ENCODE measurements at places on chromosomes 1 and 21.

DNA sequence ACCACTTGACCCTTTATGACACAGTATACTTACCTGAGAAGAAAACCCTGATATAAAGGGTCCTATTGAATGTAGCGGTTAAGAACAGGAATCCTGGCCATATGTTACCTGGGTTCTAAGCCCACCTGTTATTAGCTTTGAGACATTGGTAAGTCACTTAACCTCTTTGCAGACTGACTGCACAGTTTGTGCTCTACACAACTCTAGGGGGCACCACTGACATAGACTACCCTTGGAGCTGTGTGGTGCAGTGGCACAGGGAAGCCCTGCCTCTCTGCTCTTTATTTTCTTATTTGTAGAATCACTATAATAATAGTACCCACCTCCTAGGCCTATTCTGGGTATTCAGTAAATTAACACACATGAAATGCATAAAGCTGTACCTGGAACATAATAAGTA, 165.6 kb downstream of the C1orf94 start:
- DNase-seq = no peak

DNA sequence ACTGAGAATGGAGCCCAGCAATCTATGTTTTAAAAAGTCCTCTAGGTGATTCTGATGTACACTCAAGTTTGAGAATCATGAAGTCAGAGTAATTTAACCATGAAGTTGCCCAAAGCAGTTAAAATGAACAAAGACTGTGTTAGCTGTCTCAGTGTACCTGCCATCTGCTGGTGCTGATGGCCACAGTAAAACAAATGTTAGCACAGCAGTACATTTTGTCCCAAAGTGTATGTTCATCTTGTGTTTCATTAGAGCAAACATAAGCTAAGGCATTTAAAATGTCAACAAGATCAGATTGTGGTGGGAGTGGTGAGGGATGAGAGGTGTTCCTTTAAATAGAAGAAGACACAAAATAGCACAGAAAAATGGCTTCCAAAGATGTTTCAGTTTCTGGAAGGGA, 31.1 kb downstream of the FYB2 start:
- no peak for DNase-seq

GRCh38 chr1:55402671-55403464, 187.7 kb upstream of the USP24 start:
- DNase-seq = no peak

DNA sequence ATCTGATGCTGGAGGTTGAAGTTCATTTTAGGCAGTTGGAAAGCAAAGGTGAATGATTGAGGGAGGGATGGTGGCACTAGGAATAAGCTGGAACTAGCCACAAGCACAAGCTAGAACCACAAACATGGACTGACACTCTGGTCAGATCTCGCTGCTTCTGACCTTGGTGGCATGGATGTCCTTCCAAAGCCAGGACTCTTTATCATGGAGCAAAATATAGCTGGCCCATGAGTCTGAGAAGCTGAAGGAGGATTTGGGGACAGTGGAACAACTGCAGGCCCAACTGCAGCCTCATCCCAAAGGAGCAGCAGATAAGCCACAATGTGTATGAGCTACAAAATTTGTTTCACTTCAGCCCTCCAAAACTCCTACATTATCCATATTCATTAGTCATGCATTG, 35.5 kb downstream of the SRSF11 start:
- no peak for DNase-seq

DNA sequence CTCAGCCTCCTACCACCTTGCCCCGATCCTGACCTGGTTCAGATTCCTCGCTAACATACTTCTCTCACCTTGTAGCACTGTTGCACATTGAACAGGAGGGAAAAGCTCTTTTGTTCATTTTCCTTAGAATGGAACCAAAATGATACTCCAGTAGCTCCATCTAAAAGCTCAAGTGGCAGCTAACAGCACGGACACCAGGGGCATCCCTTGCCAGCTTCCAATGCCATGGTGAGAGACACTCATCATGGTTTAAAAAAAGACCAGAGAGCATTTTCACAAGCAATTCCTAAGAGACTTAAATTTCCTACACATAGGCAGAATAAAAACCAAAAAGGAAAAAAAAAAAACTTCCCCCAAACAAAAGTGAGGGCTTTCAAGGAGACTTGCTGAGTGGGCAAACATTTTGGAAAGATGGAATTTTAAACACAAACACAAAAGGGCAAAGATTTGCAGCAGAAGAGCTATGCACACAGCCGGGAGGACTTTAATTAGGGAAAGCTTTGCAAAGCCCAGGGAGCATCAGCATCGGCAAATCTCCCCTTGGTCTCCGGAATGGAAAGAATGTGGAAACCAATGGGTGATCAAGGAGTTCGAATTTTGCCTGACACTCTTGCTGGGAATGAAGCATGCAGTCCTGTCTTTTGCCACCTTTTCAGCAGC, 84.3 kb downstream of the CAPZB start:
- no peak for DNase-seq

DNA sequence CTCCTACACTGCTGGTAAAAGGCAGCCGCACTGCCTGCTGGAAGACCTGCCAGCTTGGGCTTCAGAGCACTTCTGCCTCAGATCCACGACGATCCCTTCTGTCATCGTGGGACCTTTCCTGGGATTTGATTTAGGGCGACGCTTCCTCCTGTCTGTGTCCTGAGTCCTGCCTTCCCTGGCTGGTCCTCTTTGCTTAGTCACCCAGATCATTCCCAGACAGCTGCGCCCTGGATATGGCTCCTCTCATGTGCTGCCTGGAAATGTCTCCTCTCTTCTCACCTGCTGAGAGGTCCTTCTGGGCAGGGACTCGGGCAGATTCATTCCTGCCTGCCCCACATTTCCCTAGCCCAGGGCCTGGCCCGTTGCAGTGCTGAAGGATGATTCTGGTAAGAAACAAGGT, 72.4 kb upstream of the POU3F1 start:
- no peak for DNase-seq

GRCh38 chr21:31293986-31294385, 50.1 kb downstream of the TIAM1 start:
- peak; percentile 79 for DNase-seq

DNA sequence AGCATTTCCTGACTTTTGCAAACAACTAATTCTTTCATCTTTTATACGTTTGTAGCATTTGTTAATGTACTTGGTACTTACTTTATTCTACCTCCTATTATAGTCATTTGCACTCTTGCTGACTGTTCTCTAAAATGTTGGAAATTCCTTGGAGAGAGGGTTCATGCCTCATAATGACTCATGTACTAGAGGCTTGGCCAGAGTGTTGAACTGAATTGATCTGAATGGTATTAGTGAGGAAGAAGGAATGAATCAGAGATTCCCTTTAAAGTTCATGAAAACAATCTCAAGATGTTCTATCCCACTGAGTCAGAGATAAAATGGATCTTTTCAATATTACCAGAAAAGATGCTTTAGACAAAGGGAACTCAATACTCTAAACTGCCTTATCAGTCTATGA, 383.4 kb downstream of the SEC16B start:
- DNase-seq = no peak

- no peak for DNase-seq
Observed at GRCh38 chr21:41425588-41425953, 468 bp upstream of the MX1 start.

- no peak for DNase-seq
Observed at GRCh38 chr1:41870076-41870562, 48.6 kb downstream of the HIVEP3 start.

DNA sequence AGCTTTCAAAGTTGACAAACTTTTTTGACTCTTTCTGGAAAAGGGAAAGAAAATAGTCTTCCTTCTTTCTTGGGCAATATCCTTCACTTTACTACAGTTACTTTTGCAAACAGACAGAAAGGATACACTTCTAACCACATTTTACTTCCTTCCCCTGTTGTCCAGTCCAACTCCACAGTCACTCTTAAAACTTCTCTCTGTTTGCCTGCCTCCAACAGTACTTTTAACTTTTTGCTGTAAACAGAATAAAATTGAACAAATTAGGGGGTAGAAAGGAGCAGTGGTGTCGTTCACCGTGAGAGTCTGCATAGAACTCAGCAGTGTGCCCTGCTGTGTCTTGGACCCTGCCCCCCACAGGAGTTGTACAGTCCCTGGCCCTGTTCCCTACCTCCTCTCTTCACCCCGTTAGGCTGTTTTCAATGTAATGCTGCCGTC, 160.8 kb upstream of the SGIP1 start:
- no peak for DNase-seq

DNA sequence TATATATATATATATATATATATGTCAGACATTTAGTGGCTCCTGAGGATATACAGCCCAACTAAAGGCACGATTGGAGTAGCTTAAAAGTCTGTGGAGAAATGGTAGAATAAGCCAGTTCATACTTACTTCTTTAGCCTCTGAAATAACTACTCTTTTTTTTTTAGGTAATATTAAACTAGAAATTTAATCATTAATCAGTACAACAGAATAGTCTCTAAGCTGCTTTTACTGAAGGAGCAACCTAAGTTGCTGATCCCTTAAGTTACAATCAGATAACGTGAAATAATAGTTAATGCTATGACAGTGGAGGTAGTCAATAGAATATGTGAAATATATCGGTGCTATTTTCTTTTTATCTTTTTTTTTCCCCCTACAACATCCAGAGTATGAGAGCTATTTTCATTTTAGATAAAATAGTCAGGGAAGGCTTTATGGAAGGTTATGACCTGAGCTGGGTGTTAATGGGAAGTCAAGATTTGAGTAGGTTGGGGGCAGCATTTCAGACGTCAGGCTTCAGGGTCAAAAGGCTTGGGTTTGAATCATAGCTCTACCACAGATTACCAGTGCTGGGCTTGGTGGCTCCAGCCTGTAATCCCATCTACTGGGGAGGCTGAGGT, 15.6 kb downstream of the ZMPSTE24 start:
- no peak for DNase-seq

DNA sequence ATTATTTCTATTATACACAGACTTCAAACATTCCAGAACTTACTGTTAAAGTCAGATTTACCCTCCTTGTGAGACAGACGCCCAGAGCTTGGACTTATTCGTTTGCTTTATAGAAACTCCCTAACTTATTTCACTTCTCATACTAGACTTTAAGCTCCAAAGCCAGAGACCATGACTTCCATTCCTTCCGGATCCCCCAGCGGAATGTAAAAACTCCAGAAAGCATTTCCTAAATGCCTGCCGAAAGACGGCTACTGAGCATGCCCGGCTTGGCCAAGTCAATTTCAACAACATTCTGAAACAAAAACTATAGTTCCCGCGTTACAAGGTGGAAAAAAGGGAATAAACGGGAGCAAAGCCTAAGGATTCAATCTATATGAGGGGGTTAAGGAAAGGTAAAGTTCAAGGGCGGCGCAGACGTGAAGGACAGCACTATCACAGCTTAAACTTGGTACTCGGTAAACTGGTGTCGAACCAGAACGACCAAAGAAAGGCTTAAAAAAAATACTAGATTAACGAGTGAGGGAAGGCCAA, 1.1 kb downstream of the USP48 start:
- peak; percentile 15 for DNase-seq

- DNase-seq = no peak
Observed at GRCh38 chr1:37238364-37239224, 204.3 kb upstream of the GRIK3 start.

DNA sequence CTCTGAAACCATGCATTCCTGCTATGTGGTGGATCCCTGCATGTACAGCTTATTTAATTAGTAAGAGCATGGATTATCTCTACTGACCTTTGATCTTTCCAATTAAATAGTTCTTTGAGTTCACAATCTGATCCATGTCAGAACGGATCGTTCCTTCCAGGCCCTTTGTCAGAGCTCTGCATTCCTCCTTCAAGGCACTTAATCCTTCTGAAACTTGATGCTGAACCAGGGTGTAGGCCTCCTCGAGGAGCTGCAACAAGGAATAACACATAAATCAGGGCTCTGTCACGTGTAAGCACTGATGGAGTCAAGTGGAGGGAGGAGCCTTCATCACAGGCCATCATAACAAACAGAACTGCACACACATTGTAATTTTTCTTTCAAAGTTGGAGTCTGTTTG, 68.4 kb upstream of the EDEM3 start:
- no peak for DNase-seq

DNA sequence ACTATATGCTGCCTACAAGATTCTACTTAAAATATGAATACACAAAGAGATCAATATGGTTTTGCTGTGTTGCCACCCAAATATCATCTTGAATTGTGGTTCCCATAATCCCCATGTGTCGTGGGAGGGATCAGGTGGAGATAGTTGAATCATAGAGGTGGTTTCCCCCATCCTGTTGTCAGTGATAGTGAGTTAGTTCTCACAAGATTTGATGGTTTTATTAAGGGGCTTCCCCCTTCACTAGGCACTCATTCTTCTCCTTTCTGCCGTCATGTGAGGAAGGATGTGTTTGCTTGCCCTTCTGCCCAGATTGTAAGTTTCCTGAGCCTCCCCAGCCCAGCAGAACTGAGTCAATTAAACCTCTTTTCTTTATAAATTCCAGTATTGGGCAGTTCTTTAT, 654.4 kb upstream of the NR5A2 start:
- no peak for DNase-seq

GRCh38 chr1:36721261-36721660, 238.5 kb upstream of the CSF3R start:
- no peak for DNase-seq

- DNase-seq = no peak
Observed at GRCh38 chr1:18188820-18189517, 81.4 kb downstream of the IGSF21 start.

GRCh38 chr1:202160377-202160940, at the start of gene PTPN7:
Gene PTPN7 (minus strand): TSS chr1:202160602. CDS start chr1:202159402, 1,200 bp downstream.
- peak; percentile 95 for DNase-seq

GRCh38 chr1:27652111-27652864, 17.3 kb upstream of the FGR start:
- no peak for DNase-seq

DNA sequence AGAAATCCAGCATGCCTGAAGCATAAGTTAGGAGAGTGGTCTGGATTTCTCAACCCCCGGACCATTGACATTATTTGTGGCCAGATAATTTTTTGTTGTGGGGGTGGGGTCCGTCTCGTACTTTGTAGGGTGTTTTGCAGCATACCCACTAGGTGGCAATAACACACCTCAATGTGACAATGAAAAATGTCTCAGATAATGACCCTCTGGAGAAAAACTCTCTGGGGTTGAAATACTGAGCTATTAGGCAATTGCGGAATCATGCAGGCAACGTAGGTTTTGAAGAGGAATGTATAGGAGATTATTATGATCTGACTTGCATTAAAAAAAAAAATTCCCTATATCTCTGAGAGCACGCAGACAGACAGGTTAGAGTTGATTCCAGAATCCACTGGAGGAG, 25.3 kb upstream of the RRP15 start:
- no peak for DNase-seq

DNA sequence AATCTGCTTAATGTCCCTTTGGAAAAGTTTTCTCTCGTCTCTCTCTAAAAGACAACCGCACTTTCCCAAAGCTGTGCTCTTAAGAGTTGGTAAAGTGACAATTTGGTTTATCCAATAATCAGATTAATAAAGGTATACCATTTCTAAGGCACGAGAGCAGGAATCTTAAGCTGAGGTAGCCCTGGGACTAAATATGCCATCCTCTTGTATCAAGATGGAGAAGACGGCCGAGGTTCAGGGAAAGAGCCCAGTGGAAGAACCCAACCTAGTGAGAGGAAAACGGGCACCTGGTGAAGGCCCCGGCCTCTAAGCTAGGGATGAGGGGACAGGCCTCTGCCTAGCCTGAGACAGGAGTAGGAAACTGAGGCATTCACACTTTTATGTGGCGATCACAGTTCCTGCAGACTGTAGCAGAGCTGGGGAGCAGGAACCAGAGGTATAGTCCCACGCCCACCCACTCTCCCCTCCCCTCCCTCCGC, 334 bp upstream of the SARS1 start:
- no peak for DNase-seq
